ENCODE measurements at places on chromosomes 3 and 15.
A peak's percentile ranks its signal among the peaks of the same experiment; 100 is the strongest.

DNA sequence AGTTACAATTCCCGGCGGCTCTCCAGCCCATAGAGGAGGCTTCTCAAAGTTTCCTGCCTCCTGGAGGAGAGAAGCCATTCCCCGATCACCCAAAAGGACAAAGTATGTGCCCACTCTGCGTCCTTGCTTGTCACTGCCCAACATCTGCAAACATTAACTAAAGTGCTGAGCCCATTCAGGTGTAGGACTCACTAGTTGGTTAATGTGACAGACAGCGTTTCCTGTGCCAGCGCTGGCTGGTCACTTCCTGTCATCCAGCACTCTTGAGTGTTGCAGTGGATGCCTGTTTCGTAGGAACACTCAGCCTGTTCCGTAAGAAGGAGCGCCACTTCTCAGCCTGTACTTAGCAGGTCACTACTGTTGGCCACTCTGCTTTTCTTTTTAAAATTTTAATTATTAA lies 100.3 kb downstream of the APBA2 start:
- no peak for DNase-seq

GRCh38 chr3:171774521-171774920 lies 35.8 kb downstream of the PLD1 start:
- DNase-seq, result no peak

GRCh38 chr3:48151058-48151806 lies 37.0 kb downstream of the CDC25A start:
- DNase-seq, result peak; percentile 87

- no peak for DNase-seq
Measured at GRCh38 chr15:67134067-67134838, 68.9 kb downstream of the SMAD3 start.

DNA sequence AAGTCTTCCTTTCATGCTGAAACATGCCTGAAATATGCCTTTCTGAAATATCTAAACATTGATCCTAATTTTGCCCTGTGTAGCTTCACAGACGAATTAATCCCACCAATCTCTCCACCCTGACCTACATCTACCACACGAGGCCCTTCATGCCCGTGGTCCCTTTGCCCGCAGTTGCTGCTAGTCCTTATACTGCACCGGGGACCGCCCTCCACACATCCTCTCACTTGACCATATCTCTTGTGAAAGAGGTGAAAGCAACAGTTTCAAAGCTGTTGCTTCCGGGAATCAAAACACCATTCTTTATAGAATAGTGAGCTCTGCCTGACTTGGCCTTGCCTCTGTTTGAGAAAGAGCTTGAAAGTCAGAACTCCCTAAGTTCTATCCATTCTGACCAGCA lies 499.5 kb downstream of the NTRK3 start:
- DNase-seq, result no peak

DNA sequence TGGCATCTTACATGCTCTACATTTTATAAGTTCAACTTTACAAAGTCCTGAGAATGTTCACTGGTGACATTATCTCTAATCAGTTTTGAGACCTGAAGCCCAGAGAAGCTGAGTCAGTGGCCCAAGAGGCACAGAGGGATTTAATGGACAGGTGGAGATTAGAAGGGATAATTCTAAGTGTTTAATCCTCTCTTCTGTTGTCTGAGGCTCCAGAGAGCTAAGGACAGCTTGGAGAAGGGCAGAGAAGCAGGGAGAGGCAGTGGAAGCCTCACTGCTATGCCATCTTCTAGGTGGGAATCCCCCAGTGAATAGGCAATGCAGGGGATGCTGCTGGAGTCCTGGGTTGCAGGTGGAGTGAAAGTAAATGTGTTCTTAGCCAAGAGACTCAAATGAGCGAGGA lies 369.4 kb upstream of the SLCO3A1 start:
- peak; percentile 73 for DNase-seq
